ENCODE measurements at places on chromosomes 2 and 18.

GRCh38 chr18:37361335-37362157 is 204.1 kb downstream of the CELF4 start:
- no peak for DNase-seq

DNA sequence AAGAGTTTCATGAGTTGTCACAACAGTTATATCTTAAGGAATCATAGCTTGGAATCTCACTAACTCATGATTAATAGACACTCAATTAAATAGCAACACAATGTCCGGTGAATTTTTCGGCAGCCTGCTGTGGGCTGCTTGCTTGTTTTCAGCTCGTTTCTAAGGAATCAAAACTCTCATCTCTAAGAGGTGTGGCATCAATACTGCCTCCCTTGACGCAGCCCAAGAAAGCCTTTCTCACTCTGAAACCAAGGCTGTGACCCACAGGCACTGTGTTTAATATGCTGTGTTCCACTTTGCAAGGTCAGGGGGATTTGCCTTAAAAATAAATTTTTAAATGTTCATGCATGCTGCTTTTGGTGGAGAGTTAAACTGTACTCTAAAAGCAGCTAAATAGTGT is 5.4 kb downstream of the DCC start:
- DNase-seq, result peak; percentile 31

GRCh38 chr18:3624935-3625741 is 175.2 kb downstream of the TGIF1 start:
- DNase-seq, result peak; percentile 98

GRCh38 chr2:172091761-172092566 is 6.7 kb downstream of the DLX1 start:
- DNase-seq, result no peak

GRCh38 chr2:99152199-99152895 is 2.4 kb downstream of the TSGA10 start:
- no peak for DNase-seq

DNA sequence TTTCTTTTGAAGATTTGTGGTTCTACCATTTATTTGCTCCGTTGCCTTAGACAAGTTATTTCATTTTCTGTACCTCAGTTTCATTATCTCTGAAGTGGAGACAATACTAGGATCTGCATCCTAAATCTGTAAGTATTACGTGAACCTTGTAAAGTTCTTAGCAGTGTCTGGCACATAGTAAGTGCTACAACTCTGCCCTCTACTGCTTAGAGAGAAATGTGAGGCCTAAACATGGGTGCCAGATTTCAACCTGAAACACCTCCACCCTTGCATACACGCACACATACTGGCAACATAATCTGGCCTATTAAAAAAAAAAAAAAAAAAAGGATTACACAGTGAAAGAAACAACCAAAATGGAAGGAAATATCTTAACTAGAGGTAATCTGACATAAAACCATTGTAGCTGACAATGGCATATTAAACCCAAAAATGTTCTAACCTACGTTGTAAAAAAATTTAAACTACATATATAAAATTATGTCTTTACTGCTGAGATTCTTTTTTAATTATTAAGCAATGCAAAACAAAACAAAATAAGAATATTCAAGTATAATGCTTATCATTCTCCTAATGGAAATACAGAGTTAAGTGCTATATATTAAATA is 132.6 kb downstream of the MAP2 start:
- peak; percentile 54 for DNase-seq

DNA sequence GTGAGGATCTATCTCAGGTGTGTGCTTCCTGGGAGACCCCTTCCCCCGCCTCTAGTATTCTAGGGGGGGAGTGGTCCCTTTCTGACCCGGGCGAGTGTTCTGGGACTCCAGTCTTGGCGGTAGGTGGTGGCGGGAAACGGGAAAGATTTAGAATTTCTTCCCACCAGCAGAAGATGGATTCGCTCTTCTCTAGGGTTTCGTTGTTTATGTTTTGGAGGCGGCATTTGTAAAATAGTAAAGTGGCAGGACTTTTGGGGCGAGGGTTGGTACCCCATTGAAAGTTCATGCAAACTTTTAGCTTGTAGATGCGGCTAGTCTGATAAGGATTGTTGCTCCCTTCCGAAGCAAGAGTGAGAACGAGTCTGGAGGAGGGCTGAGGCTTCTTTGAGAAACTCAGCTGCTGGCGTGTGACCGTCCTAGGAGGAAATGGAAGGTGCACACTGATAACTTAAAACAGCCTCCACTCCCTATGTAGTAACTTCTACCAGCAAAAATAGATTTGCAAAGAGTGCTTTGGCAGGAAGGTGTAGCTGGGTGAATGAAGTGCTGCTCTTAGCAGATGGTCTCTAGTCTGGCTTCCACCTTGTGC is 412 bp downstream of the GPD2 start:
- peak; percentile 7 for DNase-seq

DNA sequence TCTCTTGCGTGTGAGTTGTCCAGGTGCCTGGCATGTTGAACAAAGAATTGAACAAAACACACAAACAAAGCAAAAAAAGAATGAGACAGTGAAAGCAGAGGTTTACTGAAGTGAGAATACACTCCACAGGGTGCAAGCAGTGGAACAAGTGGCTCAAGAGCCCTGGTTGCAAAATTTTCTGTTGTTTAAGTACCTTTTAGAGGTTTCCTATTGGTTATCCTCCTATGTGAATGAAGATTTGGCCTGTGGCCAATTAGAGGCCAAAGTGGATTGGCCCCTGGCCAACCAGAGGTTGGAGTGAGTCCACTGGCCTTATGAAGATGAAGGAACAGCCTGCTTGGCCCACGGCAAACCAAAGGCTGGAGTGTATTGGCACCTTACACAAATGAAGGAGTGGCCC is 1188.5 kb upstream of the NRXN1 start:
- DNase-seq, result no peak

- peak; percentile 72 for DNase-seq
Measured at GRCh38 chr2:197079832-197080555, 153.5 kb upstream of the PGAP1 start.

- no peak for DNase-seq
Measured at GRCh38 chr2:205475416-205475768, 206.9 kb upstream of the NRP2 start.

DNA sequence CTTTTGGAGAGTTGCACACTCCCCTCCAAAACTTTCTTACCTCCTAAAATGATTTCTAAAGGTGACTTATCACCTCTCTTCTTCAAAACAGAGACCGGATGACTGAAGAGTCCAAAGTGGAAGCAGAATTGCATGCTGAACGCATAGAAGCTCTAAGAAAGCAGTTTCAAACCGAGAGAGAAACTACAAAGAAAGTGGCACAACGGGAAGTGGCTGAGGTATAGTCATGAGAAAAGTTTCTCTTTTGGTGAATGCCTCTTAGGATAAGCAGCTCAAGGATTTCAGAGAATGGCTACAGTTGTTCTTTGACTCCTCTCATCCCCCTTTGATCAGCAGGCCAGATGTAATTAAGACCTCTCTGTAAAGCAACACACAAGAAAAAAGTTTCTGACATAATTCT is 73.6 kb downstream of the GTF3C3 start:
- no peak for DNase-seq

DNA sequence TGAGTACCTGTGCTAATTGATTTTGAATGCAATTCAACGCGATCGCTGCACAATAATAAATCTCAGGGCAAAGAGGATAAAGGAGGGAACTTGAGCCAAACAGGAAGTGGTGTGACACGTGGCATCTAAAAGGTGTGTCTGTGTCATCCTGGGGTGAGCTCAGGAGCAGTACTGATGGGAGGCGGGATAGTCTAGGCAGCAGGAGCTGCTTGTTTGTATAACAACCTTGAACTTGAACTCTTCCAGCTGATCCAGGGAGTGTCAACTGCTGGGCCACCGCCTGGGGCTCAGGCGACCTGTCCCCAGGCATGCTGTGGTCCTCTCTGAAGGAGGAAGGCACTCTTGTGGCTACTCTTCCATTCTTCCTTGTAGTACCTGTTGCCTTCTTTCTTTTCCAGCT is 61.2 kb downstream of the BOD1L2 start:
- DNase-seq, result no peak

GRCh38 chr2:241945803-241946202 is 76.3 kb downstream of the RTP5 start:
- DNase-seq, result no peak

DNA sequence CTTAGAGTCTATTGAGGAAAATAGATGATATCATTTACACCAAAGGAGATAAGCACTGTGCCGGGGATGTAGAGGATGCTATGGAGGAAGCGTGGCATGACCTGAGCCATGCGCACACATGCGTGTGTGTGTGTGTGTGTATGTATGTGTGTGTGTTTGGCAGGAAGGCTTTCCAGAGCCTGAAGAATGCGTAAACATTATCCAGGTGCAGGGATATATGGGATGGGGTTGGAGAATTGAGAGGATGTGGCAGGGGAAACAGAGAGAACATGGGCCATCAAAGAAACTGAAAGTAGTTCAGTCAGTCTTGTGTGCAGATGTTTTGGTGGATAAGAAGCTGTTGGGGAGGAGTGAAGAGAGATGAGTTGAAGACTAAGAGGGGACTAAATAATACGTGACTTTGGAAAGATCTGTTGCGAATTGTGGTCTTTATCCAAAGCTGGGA is 9.3 kb upstream of the STAT1 start:
- DNase-seq, result no peak

DNA sequence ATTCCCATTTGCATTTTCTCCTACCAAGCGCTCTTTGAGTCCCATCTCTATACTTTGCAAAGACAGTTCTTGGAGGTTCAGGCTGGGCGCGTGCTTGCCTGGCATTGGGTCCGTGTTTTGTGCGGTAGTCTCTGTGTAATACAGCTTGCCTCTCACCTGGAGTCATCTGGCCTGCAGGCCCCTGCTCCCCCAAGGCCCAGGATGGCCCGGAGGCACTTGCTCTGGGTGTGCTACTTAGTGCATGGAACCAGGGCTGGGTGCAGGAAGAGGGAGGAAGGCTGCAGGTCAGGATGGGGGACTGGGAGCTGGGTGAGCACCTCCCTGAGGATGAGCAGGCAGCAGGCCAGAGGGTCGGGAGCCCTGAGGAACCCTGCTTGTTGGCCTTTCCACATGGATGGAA is 220.9 kb downstream of the LDLRAD4 start:
- no peak for DNase-seq

- no peak for DNase-seq
Measured at GRCh38 chr2:88841224-88841929, 149.9 kb downstream of the RPIA start.

- DNase-seq, result no peak
Measured at GRCh38 chr18:62374410-62374965, 49.4 kb downstream of the TNFRSF11A start.

DNA sequence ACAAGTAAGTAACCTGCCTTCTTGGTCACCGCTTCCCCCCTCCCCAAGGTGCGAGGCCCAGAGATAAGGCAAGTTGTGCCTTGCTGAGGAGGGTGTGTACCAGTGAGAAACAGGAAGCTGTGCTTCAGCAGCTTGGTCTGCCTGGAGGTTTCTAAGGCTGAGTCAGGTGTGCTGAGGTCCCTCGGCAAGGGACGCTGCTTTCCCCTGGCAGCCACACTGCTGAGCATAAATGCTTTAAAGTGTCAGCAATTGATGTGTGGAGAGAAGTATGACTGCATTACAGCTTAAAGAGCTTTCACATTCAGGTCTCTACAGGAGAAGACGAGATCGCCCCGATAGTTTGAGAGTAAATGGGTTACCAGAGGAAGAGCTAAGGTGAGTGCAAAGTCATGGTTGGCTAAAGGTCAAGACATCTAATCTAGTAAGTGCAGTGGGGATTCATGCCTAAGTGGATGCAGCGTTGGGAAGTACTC is 86.9 kb downstream of the LIMS1 start:
- DNase-seq, result no peak

Data from fibroblast of upper back skin (primary cell).